CD4-positive, alpha-beta T cell treated with Interleukin-4 for 4 hours (primary cell): ENCODE measurements at places on chromosomes 1 and 21.
A peak's percentile ranks its signal among the peaks of the same experiment; 100 is the strongest.

GRCh38 chr21:31735511-31735992 is 3.6 kb upstream of the SCAF4 start:
- DNase-seq, result no peak

- no peak for DNase-seq
Observed at GRCh38 chr1:216688127-216688657, 35.0 kb downstream of the ESRRG start.

DNA sequence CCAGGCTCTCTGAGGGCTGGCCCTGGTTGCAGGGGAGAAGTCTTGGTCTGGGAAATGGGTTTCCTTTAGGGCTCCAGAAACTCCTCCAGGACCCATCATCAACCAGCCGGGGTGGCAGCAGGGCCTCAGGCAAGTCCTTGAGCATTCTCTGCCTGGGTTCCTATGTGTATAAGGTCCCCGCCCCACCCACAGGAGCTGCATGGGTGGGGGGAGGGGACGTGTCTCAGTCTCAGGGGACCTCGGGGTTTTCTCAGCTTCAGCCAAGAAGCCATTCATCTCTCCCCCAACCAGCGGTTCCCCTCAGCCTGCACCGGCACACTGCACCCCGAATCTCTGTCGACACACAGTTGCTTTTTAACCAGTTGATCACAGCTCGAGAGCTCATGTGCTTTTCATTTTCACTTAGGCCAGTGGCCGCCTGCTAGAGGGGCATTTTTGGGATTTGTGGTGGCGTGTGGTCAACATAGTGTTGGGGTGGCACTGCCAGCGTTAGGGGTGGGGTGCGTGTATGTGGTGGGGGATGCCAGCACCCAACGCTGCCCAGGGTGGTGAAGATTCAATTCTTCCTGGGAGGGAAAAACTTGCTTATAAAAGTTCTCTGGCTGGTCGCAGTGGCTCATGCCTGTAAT is 6.5 kb downstream of the RUNX3 start:
- peak; percentile 55 for DNase-seq

DNA sequence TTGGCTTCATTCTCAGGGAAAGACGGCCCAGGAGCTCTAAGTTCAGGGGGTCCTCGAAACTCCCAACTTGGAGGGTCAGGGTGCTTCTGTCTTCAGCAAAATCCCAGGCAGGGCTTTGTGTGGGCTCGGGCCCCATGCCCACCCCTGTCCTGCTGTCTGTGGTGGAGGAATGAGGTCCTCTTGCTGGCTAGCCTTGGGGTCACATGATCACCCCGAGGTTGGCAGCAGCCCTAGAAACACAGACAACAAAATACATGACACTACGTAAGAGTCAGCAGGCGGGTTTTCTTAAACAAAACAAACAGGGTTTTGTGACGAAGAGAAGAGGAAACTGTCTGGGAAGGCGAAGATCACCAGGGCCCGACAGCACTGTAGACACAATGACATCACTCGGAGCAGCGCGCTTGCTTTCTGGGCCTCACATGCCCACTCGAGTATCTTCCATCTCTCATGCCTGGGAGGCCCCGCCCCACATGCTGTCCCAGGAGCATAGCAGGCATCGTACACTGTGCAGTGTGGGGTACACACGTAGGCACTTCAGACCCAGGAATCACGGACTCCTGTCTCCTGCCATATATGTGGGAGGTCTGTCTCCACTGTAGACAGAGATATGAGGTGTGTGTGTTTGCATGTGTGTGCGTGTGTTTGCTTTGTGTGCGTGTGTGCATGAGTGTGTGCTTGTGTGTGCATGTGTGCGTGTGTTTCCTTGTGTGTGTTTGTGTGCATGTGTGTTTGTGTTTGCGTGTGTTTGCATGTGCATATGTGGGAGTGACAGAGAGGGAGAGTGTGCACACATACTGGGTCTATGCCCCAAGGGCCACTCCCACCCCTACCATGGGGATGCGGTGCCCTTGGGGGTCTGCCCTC is 94.7 kb downstream of the SIK1 start:
- DNase-seq, result no peak

GRCh38 chr1:116711263-116711840 is 42.9 kb upstream of the CD2 start:
- no peak for DNase-seq

DNA sequence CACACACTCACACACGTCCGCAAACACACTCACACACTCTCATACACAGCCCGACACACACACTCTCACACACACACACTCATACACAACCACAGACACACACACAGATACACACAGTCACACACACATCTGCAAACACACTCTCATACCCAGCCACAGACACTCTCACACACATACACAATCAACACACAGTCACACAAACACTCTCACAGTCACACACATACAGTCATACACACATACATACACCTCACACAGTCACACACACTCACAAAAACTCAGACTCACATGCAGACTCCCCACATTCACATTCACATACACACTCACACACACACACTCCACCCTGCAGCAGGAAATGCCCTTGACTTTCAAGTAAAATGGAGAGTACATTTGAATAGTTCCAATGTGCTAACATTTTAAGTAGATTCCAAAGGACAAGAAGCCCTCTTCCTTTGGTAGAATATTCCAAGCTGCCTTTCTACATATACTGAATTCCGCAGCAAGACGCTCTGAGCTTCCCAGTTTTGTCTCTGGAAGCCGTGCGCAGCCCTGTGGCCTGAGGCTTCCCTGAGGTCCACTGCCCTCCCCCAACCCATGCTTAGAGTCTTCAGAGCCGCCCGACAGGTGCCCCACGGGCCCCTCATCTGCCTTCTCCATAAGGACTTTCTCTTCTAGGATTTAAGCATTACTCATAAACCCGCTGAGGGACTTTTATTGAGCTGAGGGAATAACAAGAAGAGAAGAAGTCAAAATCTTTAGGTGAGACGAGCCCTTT is 9.7 kb downstream of the BATF3 start:
- DNase-seq, result no peak

GRCh38 chr1:24015221-24016210 is 35.4 kb upstream of the SRSF10 start:
- DNase-seq, result no peak
